Activated naive CD8-positive, alpha-beta T cell treated with anti-CD3 and anti-CD28 coated beads for 36 hours (primary cell): ENCODE measurements at places on chromosomes 5 and 9. TPM values are rescaled to one million over a fixed set of nuclear protein-coding genes. Genes with fewer than 3 reads are reported as not detected.

Gene RAPGEF6
- total RNA-seq, result 25.7 TPM

Gene ANKRD34B
- not detected for total RNA-seq

Gene PAIP1
- total RNA-seq, result 50.1 TPM

DNA sequence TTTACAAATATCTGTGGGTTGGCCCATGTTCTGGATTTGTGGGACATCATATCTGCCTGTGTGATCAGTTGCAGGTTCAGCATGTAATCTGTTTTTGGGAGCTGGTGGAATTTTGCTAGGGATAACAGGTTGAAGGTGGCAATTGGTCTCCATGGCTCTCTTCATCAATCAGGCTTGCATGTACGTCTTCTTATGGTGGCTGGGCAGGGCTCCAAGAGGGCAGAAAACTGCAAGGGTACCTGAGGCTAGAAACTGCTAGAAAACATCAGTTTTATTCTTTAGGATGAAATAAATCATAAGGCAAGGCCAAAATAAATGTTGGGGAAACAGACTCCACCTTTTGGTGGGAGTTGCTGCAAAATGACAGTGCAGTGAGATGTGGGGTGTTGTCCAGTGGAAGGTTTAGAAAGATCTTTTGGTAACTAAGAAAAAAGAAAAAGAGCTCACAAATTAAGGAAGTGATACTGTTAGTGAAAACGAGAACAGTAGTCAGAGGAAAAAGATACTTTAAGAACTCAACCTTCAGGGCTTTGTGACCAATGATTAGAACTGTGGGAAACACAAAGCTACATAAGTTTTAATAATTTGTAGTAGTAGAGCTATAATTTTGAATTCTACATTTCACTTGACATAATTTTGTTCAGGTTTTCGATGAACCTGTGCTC, 300.7 kb upstream of the IZUMO3 start:
- no peak for DNase-seq

GRCh38 chr5:131635684-131636572, 899 bp upstream of the RAPGEF6 start:
- DNase-seq, result no peak

- DNase-seq, result no peak
These were observed 281.7 kb downstream of the PARP8 start for GRCh38 chr5:50947906-50948683.
